ENCODE measurements at places on chromosomes 1 and 21. TPM values are rescaled to one million over a fixed set of nuclear protein-coding genes. Genes with fewer than 3 reads are reported as not detected.
A peak's percentile ranks its signal among the peaks of the same experiment; 100 is the strongest.

DNA sequence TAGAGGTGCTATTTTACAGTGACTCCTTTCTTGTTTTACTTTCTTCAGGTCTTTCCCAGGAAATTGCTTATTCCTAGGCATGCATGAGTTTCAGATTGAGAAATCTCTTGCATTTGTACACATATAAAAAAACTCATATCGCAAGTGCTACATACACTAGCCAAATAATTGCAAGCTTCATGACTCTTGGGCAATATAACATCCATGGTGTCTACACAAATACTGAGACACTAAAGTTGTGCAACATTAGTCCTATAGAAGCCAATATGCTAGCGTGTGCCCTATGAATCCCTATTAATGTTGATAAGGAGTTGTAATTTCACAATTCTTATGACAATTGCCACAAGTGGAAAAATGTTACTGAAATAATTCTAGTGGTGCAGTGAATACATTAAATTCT is 591.0 kb downstream of the ADGRL2 start:
- DNase-seq: no peak

- DNase-seq: no peak
Observed at GRCh38 chr1:24250224-24250623, 63.1 kb upstream of the IFNLR1 start.

Gene CHIA
- total RNA-seq: not detected

DNA sequence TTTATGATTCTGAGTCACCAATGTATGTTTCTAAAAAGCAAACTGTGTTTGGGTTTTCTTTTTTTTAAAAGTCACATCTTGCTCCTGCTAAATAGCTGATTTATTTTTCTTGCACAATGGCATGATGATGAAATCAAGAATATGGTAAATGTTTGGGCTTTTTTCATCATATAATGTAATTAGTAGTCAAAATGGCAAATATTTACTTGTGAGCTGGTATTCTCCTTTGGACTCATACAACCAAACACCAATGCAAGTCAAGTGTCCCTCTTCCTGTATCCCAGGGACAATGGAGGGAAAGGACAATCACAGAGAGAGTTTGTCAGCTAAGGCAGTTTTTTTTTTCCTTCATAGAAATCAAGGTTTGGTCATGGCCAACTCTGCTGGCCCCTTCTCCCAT is 94.6 kb upstream of the RALGPS2 start:
- no peak for DNase-seq

DNA sequence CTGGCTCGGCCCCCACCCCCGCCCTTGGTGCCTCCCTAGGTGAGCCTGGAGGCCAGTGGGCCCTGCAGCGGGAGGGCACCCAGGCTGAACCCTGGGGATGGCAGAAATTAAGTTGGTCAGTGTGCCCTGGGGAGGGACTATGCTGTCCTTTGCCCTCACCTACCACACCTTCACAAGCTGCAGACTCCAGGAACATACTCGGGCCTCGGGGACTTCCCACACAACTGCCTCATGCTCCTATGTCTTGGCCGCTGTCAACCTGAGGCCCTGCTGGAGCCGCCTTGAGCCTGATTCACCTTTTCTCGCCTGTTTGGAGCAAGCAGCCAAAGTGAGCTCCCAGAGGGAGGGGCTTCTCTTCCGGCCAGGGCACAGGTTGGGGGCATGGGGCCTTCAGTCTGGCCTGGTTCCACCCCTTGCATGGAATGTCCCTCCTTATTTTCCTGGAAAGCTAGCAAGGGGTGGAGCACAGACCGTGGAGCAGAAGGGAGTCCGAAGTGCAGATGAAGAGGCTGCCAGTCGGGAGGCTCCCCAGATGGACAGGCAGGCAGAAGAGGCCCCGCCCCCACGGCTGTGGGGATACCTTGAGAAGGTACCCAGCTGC is 24.7 kb downstream of the KNCN start:
- DNase-seq: no peak

GRCh38 chr1:22808676-22809483 is 98.2 kb downstream of the EPHB2 start:
- DNase-seq: peak; percentile 58

Gene PRAMEF33
- not detected for total RNA-seq

Gene NPHS2
- total RNA-seq: not detected

DNA sequence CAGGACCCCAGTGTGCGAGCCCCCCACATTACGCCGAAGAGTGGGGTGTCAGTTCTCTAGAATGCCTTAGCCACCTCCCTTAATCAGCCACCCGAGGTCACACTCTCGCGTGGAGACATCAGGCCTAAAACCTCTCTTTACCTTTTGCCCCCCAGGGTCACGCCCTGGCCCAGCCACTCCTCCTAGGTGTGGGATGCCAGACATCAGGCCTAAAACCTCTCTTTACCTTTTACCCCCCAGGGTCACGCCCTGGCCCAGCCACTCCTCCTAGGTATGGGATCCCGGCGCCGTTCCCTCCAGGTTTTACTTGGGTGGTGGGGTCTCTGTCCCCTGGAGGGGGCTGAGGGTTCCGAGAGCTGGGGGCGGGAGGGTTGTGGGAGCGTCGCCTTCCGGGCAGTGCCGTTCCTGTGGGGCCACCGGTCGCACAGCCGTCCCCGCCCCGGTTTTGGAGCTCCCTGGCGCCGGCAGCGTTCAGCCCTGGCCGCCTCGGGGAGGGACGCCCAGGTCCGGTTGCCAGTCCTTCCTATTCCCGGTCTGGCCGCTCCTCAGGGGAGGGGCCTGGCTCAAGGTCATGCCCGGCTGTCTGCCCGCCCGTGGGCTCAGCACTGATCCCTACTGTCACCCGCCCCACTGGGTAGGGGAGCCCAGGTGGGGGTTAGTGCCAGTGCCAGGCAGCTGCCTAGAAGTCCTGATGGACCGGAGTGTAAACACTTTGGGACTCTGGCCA is 882 bp downstream of the VPS13D start:
- DNase-seq: no peak

Gene CCDC190
- not detected for total RNA-seq

- DNase-seq: no peak
Observed at GRCh38 chr1:61640531-61641530, 84.1 kb downstream of the TM2D1 start.

GRCh38 chr21:46322351-46323226 is 1.1 kb downstream of the C21orf58 start:
- no peak for DNase-seq

Gene OR2T35
- under 0.01 TPM for total RNA-seq

DNA sequence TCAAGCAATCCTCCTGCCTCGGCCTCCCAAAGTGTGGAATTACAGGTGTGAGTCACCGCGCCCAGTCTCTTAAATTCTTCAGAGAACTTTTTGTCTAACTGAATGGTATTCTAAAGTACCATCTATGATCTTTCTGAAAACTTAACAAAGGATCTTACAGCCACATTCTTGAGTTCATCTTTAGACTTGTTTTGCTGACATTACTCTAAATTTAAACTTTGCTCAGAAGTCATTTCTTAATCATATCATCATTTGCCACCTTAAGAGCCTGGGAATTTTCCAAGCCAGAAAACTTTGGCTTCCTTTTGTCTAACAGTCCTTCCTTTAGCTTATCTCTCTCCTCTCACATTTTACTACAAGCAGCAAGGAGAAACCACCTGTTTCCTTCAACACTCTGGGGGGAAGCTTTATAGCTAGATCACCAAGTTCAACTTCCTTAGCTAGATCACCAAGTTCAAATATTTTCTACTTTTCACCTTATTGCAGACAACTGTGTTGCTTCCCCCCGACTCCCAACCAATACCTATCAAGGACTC is 5.4 kb upstream of the ZBTB8A start:
- DNase-seq: no peak

GRCh38 chr1:189205863-189206262 is 1271.8 kb downstream of the BRINP3 start:
- DNase-seq: no peak

DNA sequence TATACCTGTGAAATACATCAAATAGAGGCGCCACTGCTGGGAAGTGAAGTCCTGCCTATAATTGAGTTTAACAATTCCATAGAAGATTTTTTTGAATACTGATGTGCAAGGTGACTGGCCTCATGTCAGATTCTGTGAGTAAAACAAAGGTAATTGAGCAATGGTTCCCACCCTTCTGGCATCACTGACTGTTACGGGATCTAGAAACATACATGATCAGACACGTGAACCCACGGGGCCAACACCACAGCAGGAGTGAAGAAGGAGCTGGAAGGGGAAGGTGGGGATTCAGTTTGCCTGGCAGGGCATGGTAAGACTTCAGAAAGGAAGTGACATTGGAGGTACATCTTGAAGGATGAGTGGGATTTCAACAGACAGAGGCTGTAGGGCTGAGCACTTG is 270.2 kb downstream of the DISC1 start:
- DNase-seq: no peak

GRCh38 chr1:202873026-202873425 is 15.9 kb downstream of the RABIF start:
- DNase-seq: no peak

DNA sequence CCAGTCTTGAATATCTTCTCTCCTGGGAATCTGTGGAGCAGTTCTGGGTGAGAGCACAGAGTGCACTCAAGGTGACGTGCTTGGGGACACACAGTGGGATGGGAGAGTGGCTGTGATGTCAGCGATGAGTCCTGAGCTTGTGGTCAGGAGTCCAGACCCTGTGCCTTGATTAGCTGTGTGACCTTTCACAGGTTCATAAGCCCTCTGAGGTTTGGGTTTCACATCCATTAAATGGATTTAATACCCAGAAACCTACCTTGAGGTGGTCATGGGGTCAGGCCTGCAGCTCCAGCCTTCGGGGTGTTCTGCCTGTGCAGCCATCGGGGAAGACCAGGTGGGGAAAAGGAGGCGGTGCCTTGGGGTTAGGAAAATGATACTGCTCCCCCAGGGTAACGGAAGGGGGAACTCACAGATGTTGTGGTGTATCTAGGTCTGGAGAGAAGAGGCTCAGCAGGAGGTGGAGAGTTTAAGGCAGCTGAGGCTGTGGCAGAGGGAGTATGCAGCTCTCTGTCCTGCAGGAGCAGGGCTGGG is 38.5 kb upstream of the ETV3 start:
- no peak for DNase-seq

- no peak for DNase-seq
Observed at GRCh38 chr1:108071601-108072000, 106.6 kb upstream of the VAV3 start.

- no peak for DNase-seq
Observed at GRCh38 chr1:211944733-211945500, 90.4 kb downstream of the INTS7 start.

GRCh38 chr1:30008998-30009657 is 714.3 kb downstream of the MATN1 start:
- no peak for DNase-seq

Gene KCNN3
- total RNA-seq: 2.4 TPM

Gene TCHH
- under 0.01 TPM for total RNA-seq

GRCh38 chr1:113991467-113991997 is 12.3 kb downstream of the OLFML3 start:
- DNase-seq: no peak

DNA sequence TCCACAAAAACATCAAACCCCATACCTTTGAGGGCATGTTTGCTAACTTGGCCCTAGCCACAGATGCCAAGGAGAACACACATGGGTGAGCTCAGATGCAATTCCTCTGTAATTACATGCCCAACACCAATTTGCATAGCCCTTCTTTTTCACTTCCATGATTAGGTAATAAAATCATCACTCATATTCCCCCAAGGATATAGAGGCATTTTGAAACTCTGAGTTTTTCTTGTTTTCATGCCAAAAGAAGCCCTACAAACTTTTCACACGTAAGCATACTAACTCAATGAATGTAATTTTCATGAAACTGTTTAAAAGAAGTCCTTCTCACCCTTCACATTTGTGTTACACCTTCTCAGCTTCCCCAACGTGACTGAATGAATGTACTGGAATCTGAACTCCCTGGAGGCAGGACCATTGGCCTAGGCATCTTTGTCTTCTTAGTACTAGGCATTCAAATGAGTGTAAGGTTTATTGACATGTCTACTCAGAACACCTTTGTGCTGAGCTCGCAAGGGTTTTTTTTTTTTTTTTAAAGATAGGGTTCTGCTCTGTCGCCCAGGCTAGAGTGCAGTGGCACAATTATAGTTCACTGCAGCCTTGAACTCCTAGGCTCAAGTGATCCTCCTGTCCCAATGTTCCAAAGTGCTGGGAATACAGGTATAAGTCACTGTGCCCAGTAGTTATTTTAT is 31.0 kb downstream of the FBXO42 start:
- DNase-seq: no peak

Gene TRAPPC10
- total RNA-seq: 15.1 TPM

Gene GBP1
- 1.2 TPM for total RNA-seq

Gene CD1B
- not detected for total RNA-seq

Gene TPTE
- not detected for total RNA-seq

Gene CFAP410
- 8.6 TPM for total RNA-seq

DNA sequence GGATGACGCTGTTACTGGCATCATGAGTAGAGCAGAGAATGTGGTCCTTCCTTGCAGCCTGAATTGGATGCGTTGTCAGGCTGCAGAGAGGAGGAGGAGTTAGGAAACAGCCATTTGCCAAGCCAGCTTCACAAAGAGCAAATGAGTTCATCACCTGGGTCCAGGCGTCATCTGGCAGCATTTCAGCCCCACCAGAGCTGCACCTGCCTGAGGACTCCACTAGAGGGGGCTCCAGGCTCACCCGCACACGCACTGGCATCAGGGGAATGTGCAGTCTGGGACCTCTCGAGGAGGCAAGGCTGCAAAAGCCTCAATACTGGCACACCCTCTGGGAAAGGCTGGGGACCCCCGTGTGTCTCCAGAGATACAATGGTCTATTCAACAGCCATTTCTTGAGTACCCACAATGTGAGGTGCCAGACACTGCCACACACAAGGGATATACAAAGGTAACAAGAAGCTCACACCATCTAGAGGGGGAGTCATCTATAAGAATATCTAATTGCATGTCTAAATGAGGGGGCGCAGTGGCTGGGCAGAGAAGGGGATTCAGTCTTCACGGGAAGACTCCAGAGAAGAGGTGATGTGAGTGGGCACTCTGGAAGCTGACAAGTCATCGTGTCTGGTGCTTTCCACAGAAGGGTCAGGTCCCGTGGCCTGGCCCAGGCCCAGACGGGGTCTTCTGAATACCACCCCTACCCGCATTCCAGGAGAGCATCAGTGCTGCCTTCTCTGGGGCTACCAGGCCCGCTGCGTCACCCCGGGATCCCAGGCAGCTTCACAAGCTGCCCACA is 53.5 kb upstream of the CNTN2 start:
- peak; percentile 73 for DNase-seq

Gene KLHDC8A
- total RNA-seq: 16.7 TPM
